NCI-H2081 treated with DMSO at 0.1 percent for 48 hours (cell line): ENCODE measurements at places on chromosomes 12 and 14.

DNA sequence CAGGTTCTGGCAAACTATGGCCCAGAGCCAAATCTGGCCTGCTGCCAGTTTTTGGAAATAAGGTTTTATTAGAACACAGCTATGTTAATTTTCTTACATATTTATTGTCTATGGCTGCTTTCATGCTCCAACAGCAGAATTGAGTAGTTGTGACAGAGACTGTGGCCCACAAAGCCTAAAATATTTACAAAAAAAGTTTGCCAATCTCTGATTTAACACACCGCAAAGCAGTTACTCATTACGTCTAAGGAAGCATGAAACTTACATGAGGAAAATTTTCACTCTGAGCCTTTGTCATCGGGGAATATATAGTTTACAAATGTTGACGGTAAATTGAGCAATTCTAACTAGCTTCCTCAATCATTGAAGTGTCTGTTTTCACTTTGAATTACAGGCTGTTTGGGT, 96.5 kb downstream of the UNC79 start:
- DNase-seq, result no peak

- DNase-seq, result no peak
Observed at GRCh38 chr12:68034567-68034966, 45.3 kb downstream of the IFNG-AS1 start.

- no peak for DNase-seq
Observed at GRCh38 chr12:3269594-3269993, 192.4 kb downstream of the TSPAN9 start.

- DNase-seq, result no peak
Observed at GRCh38 chr12:124497658-124498057, 69.8 kb downstream of the NCOR2 start.

DNA sequence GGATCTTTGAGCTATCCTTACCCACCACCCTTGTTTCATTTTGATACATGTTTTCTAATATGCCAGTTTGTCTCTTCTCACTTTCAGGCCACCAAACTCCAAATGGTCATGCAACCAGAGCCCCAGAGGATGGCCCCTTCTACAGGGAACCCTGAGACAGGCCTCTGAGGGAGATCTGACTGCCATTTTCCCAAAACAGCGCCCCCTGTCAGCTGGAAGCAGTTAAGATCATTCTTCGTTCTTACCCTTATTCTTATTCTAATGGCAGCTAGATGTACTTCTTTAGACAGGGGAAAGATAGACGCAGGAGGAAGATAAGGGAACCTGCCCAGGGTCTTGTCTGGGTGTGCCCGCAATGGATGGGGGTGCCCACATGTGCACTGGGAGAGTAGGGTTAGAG, 38.4 kb downstream of the C12orf56 start:
- no peak for DNase-seq

DNA sequence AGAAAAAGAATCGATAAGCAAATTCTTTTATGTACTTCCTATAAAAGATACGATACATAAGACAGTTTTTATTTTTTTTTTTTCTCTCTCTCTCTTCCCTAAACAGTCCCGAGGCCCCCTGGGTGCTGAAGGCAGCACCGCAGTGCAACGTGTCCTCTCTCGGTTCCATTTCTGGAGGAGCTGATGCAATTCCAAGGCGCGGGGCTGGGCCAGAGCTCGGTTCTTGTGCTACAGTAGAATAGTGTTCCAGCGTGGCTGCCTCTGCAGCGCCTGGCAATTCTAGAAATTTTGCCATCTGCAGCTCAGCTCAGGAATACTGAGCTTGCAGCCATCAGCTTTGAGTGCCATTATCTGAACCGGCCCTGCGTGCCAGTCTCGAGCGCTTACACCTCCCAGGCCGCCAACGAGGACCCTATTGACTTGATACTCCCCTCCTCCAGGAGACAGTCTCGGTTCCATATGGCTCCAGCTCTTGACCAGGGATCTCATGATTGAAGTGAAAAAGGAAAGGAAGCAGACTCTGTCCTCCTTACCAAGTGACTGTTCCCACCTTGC, 630 bp downstream of the ALDH1L2 start:
- DNase-seq, result no peak

DNA sequence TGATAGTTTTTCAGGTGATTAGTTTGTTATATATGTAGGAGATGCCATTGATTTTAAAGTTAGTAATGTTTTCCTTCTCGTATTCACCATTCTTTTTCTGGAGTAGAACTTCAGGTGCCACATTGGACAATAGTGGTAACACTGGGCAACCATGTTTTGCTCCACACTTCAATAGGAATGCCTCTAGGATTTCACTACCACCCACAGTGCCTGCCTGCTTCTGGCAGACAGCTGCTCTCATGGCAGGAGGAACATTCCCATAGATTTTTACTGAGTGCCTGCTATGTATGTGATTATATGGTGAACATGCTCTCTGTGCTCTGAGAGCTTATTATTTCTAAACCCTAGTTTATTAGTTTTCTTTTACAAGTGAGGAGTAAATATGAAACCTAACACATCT, 53.7 kb downstream of the GCH1 start:
- DNase-seq, result no peak

DNA sequence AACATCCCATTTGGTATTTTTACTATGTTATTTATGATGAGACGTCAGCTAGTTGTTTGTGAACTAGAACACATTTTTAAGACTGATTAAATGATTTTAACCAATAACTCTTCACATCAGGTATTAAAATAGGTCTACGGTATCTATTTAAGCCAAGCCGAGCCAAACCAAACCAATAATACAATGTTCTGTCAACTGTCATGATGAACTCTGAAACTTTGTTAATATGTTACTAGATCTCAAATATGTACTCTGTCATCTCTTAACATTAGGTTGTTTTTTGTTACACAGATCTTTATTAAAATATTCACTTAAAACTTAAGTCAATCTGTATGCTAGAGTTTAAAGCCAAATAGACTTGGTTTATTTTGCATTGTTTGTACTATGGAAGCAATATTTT, 1.0 kb downstream of the ART4 start:
- no peak for DNase-seq

DNA sequence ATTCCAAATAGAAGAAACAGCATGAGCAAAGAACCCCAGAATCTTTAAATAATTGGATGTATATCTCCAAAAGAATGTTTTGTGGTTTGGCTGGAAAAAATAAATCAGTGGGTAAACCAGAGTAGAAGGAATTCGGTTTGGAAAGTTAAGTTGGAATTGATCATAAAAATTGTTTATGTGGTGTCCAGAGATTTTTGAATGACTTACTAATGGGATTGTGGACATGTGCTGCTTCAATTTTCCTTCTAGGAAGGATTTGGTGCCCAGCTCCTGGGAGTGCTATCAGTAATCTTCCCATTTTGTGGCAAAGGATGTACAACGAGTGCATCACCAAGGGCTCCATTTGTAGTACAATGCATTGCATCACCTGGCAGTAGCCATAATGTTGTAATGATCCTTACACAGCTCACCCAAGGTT, 224.8 kb downstream of the SLC16A7 start:
- no peak for DNase-seq

- DNase-seq, result no peak
Observed at GRCh38 chr12:132222096-132222807, 78.0 kb downstream of the NOC4L start.

DNA sequence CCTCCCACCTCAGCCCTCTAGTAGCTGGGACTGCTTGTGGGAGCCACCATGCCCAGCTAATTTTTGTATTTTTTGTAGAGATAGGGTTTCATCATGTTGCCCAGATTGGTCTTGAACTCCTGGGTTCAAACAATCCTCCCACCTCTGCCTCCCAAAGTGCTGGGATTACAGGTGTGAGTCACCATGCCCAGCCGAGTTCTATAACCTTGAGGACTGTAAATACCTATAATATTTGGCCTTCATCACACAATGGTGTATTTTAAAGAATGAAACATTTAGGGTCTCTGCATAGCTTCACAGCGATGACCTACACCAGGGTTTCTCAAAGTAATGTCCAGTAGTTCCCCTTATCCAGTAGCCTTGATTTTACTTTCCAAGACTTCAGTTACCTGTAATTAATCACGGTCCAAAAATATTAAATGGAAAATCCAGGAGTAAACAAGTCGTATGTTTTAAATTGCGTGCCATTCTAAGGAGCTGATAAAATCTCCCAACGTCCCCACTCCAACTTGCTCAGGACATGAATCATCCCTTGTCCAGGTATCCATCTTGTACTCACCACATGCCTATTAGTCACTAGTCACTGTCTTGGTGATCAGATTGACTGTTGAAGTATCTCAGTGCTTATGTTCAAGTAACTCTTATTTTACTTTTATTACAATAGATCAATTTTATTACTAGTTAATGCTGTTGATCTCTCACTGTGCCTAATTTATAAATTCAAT, 368.2 kb downstream of the BTG1 start:
- DNase-seq, result no peak

- no peak for DNase-seq
Observed at GRCh38 chr12:76704693-76705092, 59.2 kb upstream of the ZDHHC17 start.

DNA sequence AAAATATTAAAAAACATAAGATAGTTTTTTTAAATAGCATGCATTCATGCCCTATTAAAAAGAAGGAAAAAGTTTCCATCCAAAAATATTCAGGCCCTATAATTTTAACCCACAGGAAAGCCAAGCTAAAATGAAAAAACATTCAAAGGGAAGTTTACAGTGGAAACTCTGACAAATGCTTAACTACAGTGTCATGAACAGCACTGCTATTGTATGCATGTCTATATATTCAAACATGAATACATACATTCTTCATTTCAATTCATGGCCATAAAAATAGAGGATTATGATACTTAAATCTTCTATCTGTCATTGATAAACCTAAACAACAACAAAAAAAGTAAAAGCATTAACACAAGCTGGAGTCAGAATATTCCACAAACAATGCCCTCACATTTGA, 67.4 kb downstream of the PPP2R5E start:
- no peak for DNase-seq

DNA sequence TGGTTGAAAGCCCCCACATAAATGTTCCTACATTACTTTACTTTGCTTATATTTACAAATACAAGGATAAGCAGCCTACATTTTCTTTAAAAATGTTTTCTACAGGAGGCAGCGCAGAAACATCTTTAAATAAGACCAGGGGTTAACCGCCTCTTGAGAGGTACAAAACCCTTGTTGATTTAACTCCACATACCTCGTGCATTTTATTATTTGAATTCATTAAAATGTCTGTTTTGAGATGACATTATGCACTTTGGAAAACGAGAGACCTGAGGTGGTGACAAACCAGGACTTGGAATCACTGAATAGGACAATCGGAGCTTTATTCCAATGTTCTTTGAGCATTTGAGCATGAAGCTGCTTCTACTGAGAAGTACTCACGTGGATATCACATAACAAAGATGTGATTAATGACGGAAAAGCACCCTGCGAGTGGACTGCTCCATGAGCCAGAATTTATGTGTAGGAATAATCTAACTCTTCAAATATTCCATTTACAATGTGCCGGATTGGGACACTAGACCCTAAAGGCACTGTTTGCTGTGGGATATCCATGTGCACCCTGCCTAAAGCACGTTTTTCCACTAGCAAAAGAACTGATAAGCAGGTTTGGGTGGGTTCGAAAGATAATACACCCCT, 746 bp upstream of the DUSP16 start:
- no peak for DNase-seq

DNA sequence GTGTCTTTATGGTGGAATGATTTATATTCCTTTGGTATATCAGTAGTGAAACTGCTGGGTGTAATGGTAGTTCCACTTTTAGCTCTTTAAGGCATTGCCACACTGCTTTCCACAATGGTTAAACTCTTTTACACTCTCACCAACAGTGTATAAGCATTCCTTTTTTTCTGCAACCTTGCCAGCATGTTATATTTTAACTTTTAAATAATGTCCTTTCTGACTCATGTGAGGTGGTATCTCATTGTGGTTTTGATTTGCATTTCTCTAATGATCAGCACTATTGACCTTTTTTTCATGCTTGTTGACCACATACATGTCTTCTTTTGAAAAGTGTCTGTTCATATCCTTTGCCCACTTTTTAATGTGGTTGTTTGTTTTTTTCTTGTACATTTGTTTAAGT, 142.5 kb downstream of the MSRB3 start:
- DNase-seq, result no peak

DNA sequence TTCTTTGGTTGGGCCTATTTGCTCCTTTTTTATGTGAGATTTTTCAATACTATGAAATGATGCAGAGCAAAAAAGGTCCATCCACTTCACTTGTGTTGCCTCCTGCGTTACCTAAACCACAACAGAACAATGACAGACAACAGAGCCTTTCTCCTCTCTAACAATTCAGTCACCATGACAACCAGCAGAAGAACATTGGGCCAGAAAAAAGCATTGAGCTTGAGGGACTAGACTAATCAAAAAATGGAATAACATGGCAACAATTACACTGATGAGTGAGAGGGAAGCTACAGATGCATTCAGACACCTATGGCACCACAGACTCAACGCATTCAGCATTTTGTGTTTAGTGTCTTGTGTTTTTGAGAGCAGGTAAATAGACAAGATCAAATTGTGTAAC, 44.6 kb upstream of the PTCSC3 start:
- no peak for DNase-seq

GRCh38 chr14:68682166-68683103, 110.4 kb downstream of the ZFP36L1 start:
- DNase-seq, result no peak

- no peak for DNase-seq
Observed at GRCh38 chr14:55950135-55950534, 168.1 kb upstream of the PELI2 start.

- no peak for DNase-seq
Observed at GRCh38 chr12:106220536-106220935, 27.3 kb downstream of the CKAP4 start.

GRCh38 chr12:104454997-104455396, 1.8 kb upstream of the CHST11 start:
- DNase-seq, result no peak

DNA sequence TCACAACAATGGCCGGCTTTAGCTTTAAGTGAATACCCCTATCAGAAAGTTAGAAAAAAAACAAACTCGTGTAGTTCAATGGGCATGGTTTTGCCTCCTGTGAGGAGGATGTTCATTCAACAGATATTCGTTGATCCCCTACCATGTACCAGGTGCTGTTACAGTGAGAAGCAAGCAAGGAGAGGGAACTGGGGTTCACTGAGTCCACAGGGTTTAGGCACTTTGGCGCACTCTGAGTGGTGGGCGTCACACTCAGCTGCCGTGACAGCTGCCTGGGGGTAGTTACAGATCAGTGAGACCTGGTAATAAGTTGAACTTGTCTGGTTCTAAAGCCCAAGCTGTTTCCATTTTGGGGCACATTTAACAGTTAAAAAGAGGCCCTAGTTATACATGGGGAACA, 74.2 kb downstream of the PAPOLA start:
- DNase-seq, result no peak

GRCh38 chr14:56057071-56057741, 61.0 kb upstream of the PELI2 start:
- DNase-seq, result peak; percentile 95

GRCh38 chr12:81222846-81223592, 145.1 kb downstream of the ACSS3 start:
- no peak for DNase-seq

GRCh38 chr14:23110579-23111365, 6.0 kb upstream of the CIROP start:
- DNase-seq, result no peak
